ENCODE measurements at places on chromosomes 4 and X. TPM values are rescaled to one million over a fixed set of nuclear protein-coding genes. Genes with fewer than 3 reads are reported as not detected.

DNA sequence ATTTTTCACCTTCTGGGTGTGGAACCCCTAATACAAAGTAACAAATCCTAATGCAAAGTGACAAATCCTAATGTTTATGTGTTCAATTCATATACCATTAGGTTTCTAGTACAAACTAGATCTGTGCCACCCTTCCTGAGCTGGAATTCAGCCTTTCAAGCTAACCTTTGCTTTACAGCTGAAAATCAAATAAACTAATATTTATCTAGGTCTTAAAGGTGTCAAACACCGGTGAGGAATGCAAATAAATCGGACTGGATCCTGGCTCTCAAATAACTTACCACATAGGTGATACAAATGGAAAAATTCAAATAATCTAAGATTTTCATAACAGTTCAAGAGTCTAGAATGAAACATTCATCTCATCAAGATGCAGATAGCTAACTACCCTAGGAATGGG is 11.6 kb downstream of the IRF2 start:
- DNase-seq: no peak

- DNase-seq: no peak
These were observed 268.9 kb downstream of the C4orf33 start for GRCh38 chr4:129364747-129365452.

Gene PABPC5
- total RNA-seq: 3.2 TPM

Gene ZC4H2
- 11.6 TPM for total RNA-seq

Gene EREG
- 1.1 TPM for total RNA-seq

Gene VGLL1
- not detected for total RNA-seq

GRCh38 chr4:143186212-143186611 is 1.5 kb downstream of the USP38 start:
- no peak for DNase-seq

GRCh38 chr4:123666486-123666885 is 269.9 kb downstream of the SPRY1 start:
- DNase-seq: no peak

- DNase-seq: no peak
These were observed 1.4 kb upstream of the CORIN start for GRCh38 chr4:47839259-47839658.

GRCh38 chr4:42282081-42282901 is 115.0 kb upstream of the SHISA3 start:
- DNase-seq: peak; percentile 86

- no peak for DNase-seq
These were observed 262.2 kb upstream of the DDX53 start for GRCh38 chrX:22737541-22737940.

- no peak for DNase-seq
These were observed 2.5 kb downstream of the PPBP start for GRCh38 chr4:73985528-73985852.

GRCh38 chrX:102085706-102086105 is 39.8 kb upstream of the TCEAL2 start:
- no peak for DNase-seq

- DNase-seq: no peak
These were observed 339.2 kb upstream of the GATB start for GRCh38 chr4:152099981-152100378.

- DNase-seq: peak; percentile 95
These were observed 23.6 kb upstream of the TBC1D14 start for GRCh38 chr4:6885953-6886557.

- no peak for DNase-seq
These were observed at the start of gene S100P for GRCh38 chr4:6693231-6694176. TSS of gene S100P (plus strand) at chr4:6693878. CDS start at chr4:6693933, 55 bp downstream.

Gene BCORL1
- 1.4 TPM for total RNA-seq

Gene MMAA
- 5.0 TPM for total RNA-seq

DNA sequence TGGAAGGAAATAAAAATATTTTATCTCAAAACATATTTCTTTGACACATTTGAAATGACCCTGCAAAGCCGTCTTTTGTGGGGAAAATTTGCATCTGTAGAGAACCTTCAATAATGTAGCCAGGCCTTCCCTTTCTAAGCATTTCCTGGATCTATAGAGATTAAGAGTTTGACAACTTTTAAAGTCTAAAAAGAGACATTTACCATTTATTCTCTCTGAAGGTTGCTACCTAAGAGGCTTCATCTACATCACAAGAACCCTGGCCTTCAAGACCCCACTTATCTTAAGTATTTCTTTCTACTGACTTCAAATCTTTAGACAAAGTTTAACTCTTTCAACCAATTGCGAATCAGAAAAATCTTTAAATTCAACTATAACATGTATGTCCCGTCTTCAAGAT is 1639.8 kb downstream of the RPA4 start:
- DNase-seq: no peak

DNA sequence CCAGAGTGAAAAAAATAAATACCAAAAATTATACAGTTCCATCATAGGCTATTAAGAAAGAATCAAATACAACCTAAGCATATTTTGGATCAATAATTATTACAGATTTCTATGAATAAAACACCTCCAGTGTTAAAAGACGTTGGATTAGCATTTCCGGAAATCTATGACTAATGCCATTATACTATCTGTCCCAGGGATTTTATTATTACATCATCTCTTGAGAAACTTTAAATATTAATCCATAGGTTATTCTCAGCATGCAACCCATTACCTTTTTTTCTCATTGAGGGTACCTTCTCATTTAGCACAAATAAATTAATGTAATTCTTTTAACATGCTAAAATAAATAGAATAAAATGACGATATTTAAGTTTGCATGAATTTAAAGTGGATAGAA is 44.6 kb downstream of the CXorf58 start:
- DNase-seq: no peak
